ENCODE measurements at places on chromosomes 6 and 20.

DNA sequence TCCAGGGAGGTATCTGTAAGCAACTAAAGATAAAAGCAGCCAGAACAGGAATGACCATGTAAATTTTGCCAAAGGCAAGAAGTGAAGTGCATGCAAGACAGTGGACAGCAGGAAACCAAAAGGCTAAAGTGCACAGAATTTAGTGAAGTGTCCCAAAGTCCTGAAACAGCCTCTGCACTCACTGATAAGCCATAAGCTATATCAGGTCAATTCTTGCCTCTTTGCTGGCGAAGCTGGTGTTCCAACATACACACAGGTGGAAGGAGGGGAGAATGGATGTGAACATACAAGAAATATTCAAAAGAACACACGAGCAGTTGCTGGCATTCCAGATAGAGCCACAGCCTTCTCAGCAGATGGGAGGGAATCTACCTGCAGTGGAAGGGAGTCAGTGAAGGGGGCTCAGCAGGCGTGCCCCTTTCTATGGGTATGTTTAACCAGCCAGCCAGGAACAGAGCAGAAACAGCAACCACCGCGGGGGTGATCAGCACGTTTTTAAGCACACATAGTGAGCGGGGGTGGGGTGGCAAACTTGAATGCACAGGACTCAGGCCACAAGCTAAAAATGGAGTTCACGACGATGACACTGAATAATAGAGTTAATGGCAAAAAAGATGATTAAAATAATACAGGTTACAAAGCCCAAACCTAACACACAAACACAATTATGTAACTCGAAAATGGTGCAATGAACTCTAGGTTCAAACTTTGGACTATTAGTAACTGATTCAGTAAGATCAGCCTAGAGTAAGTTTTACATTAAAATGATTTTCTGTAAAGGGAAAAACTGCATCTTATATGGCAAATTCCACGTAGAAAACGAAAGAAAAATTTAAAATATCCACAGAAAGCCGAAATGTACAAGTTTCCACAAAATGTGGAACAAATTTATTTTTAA lies 1.2 kb downstream of the ECI2 start:
- DNase-seq, result no peak

DNA sequence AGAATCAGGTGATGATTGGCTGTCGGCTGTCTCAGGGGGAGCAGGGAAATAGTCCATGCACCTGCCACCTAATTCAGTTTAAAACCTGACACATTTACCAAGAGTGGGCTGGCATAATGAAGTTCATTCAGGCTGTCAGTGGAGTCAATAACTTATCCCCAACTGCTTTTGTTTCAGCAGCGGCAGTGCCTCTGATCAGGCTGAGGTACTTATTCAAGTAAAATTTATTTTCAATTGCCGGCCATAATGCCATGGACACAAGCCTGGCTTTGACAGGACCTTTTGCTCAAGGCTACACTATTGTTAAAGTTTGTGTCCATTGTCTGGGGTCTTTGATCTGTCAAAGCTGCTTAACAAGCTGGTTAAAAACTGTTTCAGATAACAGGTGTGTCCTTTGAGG lies 20.6 kb downstream of the OLIG3 start:
- no peak for DNase-seq

DNA sequence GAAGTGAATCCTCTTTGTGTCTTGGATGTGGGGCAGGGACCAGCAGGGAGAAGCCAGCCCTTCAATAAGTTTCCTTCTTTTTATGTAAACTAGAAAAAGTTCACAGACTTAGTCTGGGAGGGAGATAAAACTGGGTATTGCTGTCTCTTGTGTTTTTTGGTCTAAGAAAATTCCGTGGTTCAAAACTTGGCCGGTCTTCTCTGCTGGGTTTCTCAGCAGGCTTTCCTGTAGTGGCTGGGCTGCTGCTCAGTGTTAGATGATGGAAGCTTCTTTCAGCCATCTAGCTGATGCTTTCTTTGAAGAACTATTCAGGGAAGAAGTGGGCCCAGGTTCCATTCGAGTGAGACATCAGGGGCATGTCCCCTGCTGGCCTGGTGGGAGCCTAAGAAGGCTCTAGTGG lies 70.7 kb upstream of the SCP2D1 start:
- no peak for DNase-seq

- no peak for DNase-seq
These were observed 163.4 kb downstream of the HTR1B start for GRCh38 chr6:77299931-77300330.

GRCh38 chr6:56640374-56640773 lies 2.3 kb downstream of the DST start:
- no peak for DNase-seq

DNA sequence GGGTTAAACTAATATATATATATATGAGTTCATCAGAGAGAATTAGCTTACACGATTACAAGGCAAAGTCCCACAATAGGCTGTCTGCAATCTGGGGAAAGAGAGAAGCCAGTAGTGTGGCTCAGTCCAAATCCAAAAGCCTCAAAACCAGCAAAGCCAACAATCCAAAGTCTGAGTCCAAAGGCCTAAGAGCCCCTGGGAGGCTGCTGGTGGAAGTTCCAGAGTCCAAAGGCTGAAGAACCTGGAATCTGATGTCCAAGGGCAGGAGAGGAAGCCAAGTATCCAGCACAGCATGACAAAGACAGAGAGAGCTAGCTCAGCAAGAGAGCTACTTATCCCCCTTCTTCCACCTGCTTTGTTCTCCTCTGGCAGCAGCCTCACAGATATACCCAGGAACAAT lies 274.7 kb upstream of the ID4 start:
- DNase-seq, result no peak

- no peak for DNase-seq
These were observed 112.9 kb downstream of the RCAN2 start for GRCh38 chr6:46378161-46378881.
